ENCODE measurements at places on chromosomes 16 and 17.

DNA sequence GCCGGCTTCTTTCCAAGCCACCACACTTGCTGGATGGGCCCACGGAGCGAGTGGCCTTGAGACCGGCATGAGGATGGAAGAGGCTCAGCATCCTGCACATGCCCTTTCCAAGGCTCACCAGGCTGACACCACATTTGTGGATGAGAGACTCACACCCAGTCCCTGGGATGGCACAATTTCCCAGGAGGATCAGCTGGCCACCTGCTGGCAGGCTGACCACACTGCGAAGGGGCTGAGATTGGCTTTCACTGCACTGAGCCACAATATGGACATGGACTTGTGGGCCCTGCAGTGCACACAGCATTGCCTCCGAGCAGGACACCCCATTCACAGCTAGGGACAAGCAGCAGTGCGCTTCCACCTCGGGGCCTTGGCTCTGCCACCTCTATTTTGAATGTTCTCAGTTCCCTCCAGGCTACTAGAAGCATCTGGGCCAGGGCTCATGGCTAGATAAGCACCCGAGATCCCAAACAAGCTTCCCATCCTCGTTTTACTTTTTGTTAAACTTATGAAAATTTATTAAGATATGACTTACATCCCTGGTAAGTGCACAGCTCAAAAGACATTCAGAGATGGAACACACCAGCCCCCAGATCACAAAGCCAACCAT, 25.3 kb upstream of the KSR1 start:
- peak; percentile 76 for DNase-seq

GRCh38 chr16:81786868-81787267, 7.8 kb downstream of the PLCG2 start:
- no peak for DNase-seq

- no peak for DNase-seq
These were observed 2.6 kb downstream of the GTF3C1 start for GRCh38 chr16:27547134-27547533.

GRCh38 chr16:89330177-89330856, 112.8 kb downstream of the ZNF778 start:
- peak; percentile 79 for DNase-seq

DNA sequence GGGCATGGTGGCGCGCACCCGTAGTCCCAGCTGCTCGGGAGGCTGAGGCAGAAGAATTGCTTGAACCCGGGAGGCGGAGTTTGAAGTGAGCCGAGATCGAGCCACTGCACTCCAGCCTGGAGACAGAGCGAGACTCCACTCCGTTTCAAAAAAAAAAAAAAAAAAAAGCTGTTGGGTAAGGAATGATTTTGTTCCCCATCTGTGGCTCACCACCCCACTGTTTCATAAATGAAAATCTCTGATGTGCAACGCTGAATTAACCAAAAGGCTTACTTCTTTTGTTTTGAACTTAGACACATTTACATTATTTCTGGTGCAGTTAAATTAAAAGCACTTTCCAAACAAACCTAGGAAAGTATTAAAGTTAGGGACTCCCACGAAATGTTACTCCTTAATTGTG, 1.2 kb upstream of the METTL9 start:
- no peak for DNase-seq
